ENCODE measurements at places on chromosomes 1 and 21.

DNA sequence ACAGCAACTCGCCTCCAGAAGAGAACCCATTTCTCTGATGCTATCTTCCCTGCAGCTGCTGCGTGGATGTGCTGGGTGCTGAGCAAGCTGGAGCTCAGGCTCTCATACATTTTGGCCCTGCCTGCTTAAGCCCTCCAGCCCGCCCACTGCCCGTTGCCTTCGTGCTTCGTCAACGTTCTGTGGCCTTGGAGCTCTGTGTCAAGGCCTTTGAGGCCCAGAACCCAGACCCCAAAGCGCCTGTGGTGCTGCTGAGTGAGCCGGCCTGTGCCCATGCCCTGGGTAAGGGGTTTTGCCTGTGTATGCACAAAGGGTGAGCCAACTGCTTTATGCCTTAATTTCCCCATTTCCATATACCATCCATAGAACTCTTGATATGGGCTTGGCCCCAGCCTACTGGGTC is 1.1 kb downstream of the DPH2 start:
- no peak for DNase-seq

GRCh38 chr21:43207868-43208267 is 39.1 kb downstream of the CRYAA start:
- DNase-seq, result no peak

GRCh38 chr21:34859976-34860653 is 189.0 kb downstream of the RUNX1 start:
- DNase-seq, result no peak

GRCh38 chr1:207659545-207660153 is 14.7 kb downstream of the CR1L start:
- DNase-seq, result no peak

DNA sequence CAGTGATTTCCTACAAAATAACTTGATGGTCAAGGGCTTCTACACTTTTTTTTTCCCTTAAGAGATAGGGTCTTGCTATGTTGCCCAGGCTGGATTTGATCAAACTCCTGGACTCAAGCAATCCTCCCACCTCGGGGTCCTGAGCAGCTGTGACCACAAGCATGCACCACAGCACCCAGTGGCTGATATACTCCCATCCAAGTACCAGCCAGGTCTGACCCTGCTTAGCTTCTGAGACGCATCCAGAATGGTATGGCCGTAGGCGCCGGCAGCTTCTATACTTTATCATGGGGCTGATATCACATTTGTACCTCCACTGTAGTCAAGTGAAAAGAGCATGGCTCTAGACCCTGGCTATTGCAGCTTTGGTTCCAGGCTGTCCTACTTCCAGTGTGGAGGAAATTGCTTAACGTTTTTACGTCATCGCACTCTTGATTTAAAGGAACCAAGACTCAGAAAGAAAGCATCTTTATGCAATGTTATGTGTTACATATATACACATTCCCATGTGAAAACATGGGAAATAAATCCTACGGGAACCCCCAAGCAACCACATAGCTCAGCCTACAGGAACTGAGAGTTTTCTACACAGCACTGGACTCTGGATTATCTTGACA is 39.5 kb downstream of the PDPN start:
- no peak for DNase-seq

DNA sequence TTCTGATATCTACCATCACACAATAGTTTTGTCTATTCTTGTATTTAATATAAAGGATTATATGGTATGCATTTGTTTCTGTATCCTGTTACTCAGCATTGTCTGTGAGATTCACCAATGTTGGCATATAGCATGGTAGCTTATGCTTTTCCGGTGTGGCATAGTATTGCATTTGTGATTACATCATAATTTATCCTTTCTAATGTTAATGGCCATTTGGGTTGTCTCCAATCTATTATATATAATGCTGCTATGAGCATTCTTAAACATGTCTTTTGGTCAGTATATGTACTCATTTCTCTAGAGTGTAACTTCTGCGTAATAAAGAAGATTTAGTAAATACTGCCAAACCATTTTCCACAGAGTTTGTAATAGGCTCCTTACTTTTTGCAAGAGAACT is 40.9 kb upstream of the GFI1 start:
- no peak for DNase-seq

DNA sequence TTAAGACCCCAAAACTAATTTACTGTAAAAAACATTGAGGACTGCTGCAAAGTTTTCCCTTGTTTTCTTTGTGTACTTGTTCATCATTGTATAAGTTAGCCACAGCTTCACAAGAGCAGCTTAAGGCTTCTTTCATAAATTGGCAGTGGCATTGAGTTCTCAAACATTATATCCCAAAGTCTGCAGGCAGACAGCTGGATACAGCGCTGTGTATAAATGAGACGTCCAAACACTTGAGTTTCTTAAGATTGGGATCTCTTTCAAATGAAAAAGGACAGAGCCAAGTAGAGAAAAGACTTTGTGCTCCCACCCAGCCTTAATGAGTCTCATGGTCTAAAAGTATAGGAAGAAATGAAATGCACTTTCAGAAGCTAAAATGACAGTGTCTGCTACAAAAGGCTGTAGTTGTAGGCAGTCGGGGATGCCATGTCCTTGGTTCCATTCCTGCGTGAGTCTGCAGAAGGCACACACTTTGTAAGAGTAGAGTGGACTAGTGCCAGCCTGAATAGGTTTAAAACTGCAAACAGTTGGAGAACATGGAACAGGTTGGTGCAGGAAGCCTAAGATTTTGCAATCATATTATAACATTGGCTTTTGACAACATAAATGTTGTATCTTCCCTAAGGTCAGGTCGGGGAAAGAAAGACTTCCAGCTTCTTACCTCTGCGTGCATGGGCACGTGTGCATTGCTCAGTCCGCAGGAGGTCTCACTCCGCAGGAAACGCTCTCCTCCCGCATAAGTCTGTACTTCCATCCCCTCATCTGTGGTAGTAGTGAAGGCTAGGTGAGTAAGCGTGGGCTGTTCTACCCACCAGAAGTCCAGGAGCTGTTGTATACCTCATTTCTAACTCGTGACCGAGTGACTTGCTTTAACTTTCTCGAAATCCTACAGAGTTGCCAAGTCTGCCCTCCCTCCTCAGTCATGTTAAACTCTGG is 94.4 kb downstream of the CD247 start:
- no peak for DNase-seq

DNA sequence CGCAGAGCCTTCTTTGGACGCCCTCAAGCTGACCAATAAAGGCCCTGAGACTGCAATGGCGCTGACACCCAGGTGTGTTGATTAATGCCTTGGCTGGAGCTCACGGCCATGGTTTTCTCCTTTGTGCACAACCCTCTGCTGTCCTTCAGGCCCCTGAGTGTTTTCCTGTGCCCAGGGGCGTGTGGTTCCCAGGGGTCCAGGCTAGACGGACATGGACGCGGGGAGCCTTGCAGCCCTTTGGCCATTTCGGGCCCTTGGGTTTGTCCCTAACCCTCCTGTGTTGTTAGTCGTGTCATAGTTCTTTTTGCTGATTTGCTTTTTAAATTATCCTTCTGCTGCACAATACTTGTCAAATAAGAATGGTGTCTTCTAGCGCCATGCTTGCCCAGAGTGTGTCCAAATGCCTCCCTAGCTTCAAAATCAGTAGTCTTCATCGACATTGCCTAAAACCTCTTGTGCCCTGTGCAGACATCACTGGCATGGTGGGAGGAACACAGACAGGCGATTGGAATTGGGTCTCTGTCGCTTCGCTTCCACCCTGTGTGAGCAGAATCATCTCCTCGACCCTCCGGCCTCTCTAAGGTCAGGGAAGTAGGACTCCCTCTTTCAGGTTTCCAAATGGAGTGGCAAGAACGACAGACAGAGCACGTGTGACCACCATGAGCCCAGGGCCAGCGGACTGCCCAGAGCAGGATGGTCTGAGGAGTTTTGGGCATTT is 1.9 kb downstream of the KRTAP10-4 start:
- DNase-seq, result no peak

DNA sequence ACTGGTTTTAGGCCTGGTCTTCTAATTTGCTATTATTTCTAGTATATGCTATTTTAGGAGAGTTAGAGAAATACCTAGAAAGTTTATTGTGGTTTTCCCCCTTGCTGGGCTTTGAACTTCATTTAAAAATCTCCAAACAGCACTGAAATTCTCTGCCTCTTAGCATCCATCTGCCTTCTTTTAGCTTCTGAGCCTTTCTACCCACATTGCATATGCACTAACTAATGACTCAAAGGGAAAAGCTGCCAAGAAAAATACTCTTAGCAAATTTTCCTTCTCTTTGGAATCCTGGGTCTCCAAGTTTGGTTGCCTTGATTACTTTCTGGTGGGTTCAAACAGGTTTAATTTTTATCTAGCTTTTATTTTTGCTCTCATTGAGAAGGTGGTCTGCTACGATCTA is 408.4 kb upstream of the PTBP2 start:
- DNase-seq, result peak; percentile 49

DNA sequence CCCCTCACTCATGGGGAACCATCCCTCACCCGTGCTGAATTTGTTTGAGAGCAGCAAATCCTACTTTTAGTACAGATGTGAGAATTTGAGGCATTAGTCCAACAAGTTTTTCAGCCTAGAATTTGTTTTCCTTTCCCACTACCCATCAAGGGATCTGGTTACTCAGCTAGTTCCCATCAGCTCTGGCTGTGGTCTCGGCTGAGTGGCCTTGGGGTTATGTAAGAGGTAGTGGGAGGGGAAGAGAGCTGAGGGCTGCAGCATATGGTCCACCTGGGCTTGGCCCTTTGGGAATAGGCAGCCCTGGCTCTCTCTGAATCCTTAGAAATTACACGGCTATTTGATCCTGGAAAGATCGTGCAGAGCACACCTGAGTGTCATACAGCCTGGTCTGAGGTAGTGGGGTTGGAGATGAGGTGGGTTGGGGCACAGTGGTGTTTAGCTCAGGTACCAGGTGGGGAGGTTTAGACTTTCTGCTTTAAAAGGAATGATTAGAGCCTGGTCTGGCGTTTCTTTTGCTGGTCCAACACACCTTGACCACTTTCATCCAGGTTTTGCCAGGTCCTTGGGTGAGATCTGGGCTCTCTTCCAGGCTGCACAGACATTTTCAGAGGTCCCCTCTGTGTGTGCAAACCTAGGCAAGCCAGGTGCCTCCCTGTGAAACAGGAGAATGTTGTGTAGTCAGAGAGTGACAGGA is 4.2 kb downstream of the GSTM4 start:
- DNase-seq, result peak; percentile 57

DNA sequence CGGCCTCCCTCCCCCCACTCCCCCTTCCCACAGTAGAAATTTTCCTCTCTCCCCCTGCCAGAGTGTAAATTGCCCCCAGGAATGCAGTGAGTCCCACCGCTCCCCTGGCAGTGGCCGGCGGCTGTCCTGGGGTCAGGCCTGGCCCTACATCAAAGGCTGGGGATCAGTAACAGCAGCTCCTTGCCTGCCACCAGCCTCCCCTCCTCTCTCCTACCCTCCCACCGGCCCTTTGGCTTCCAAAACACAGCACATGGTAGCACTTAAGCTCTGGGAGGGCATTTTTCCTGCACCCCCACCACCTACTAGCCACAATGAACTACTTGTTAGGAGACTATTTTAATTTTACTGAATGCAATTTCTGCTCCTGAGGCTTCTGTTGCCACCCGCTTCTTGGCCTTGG is 9.0 kb upstream of the COL8A2 start:
- DNase-seq, result no peak

DNA sequence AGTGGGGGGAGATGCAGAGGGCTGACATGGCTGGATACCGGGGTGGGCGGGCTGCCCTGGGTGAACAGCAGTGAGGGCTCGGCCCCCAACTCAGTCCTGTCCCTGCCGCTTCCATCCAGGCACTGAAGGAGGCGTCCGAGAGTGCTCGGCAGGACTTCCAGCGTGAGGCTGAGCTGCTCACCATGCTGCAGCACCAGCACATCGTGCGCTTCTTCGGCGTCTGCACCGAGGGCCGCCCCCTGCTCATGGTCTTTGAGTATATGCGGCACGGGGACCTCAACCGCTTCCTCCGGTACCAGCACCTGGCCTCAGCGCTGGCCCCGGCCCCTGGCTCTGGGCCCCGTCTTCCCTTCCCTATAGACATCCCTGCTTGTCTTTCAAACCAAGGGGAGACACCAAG is 15.6 kb downstream of the NTRK1 start:
- DNase-seq, result no peak

DNA sequence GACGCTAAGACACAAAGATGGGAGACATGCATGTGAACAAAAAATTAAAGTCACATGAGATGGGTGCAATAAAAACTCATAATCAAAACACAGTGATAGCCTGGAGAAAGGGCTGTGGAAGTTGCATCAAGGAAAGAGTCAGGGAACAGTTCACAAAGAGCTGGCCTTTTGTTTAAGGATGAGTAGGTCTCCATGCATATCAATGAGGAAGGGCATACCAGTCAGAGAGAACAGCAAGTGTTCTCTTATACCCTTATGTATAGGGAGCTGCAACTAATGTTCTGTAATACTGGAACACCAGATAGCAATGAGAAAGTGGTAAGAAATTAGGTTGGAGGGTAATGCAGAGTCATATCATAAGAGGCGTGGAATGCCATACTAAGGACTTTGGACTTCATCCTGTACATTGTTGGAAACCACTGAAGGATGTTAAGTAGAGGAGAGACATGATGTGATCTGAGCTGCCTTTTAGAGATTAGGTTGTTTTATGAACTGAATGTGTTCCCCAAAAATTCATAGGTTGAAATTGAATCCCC is 46.7 kb upstream of the SAMD13 start:
- no peak for DNase-seq

DNA sequence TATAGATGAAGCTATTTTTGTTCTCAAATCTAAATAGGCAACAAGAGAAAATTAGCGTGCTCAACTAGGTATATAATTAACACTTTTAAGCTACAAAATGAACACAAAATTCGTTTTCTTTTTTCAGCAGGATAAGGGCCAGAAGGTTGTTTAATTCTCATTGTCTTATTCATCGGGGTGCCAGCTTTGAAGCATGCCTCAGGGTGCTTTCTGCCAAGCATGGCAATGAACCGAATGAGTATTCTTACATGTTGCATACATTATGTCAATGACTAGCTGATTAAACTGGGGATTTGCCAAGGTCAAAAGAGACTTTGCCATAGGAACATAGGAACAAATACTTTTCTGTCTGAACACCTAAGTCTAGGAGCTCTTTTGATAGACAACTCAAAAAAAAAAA is 102.0 kb upstream of the MAP1LC3C start:
- no peak for DNase-seq

GRCh38 chr1:41464885-41465284 is 19.6 kb downstream of the EDN2 start:
- no peak for DNase-seq

DNA sequence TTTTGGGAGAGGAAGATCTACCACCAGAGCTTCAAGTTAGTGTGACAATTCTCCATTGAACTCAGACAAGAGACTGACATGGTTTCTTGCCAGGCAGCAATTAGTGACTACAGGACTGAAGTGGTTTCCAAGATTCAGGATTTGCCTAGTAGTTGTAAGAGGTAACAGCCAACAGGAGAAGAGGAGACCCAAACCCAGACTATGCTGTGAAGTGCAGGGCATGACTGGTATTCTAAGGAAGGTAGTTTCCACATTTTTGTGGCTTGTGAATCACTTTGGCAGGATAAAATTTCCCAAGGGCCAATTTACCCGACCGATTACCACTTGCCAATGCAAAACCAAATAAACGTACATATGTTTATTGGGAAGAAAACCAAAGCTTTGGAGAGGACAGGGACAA is 14.7 kb upstream of the RAP1A start:
- DNase-seq, result peak; percentile 85
